H4 (cell line): ENCODE measurements at places on chromosomes 4 and X.

DNA sequence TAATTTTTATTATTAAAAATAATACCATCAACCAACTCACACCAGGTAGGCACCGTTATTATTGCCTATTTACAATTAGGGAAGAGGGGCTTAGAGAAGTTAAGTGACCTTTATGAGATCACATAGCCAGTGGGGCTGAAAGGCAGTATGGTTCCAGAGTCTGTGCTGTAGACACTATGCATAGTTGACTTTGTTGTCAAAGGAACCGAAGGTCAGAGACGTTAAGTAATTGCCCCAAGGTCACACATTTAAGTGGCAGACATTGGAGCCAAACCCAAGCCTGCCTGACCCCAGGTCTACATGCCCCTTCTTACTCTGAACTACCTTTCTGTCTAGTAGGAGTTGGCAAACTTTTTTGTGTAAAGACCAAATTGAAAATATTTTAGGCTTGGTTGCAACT, 36.4 kb downstream of the RHOH start:
- no peak for DNase-seq

DNA sequence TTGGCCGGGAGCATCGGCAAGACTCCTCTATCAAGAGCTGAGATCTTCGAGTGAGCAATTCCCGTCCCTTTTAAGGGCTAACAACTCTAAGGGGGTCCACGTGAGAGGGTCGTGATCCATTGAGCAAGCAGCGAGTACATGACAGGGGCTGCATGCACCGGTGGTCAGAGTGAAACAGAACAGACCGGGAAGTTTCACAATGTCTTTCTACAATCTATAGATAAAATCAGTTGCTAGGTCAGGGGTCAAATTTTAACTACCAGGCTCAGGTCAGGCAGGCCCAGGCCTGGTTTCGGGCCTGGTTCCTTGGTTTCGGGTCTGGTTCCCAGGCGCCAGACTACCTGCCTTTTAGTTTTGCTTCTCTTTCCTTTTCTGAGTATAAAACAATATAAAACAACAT, 160.1 kb downstream of the PTCHD1 start:
- no peak for DNase-seq

DNA sequence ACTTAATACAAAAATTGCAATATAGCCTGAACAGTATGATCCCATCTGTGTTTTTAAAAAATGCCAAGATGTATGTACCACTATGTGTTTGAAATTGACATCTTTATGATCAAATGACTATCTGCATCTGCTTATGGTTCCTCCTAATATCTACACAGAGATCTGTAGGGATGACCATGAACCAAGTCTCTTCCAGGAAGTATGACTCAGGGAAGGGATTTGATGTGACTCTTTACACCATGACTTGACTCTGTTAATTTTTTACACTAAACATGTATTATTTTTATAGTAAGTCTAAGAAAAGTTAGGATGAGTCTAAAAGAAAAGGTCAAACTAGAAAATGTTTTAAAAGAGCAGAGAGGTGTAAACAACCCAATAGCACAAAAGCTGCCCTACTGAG, 164.0 kb downstream of the SH3KBP1 start:
- no peak for DNase-seq

DNA sequence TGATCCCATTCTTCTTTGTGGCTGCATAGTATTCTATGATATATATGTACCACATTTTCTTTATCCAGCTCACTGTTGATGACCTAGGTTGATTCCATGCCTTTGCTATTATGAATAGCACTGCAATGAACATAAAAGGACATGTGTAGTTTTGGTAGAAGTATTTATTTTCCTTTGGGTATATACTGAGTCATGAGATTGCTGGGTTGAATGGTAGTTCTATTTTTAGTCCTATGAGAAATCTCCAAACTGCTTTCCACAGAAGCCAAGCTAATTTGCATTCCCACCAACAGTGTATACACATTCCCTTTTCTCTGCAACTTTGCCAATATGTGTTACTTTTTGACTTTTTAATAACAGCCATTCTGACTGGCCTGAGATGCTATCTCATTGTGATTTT, 278.3 kb downstream of the PCDH18 start:
- peak; percentile 3 for DNase-seq

DNA sequence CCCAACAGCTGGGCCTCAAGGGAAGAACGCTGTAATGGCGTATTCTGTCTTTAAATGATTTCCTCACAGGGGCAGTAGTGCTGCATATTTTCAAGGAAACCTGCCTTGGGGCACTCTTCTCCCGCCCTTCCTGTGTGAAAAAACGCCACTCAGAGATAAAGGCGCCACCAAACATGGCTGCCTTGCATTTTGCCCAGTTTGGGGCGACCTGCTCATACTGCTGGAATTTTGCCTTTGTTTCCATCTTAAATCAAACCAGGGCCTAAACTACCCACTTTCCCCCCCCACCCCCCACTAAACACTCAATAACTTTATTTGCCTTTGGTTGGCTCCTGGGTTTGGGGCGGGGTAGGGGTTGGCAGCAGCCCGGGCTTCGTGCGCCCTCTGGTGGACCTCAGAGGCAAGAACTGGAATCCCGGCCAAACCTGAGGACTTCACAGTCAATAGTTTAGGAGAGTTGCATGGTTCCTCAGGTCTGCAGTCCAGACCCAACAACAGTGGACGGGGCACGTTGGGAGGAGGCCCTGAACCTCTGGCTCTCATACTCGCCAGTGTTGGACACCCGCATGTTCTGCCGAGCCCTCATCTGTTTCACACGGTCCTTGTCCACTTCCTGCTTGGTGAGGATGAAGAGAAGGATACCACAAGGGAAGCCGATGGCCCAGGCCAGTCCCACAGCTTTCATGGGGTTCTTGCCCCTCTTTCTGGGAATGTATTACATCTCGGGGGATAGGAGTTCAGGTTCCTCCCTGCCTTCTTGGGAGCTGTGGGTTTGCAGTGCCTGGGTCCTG, 220.1 kb upstream of the STK26 start:
- peak; percentile 28 for DNase-seq

DNA sequence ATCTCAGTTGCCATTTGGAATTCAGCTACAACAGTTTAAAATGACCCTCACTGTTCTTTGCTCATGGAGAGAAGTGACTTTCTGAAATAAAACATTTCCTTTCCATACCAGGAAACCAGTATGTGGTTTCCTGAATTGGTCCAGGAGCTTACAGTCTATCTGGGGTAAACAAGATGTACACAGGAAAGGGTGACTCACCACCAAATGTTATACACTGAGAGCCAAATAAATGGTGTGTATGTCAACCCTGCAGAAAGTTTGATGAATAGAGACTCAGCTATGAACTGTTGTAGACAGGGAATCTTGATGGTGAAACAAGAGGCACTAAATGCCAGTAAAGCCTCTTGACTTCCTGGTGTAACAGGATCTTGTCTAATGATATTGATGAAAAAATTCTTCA, 100.4 kb downstream of the HS6ST2 start:
- DNase-seq = peak; percentile 54

DNA sequence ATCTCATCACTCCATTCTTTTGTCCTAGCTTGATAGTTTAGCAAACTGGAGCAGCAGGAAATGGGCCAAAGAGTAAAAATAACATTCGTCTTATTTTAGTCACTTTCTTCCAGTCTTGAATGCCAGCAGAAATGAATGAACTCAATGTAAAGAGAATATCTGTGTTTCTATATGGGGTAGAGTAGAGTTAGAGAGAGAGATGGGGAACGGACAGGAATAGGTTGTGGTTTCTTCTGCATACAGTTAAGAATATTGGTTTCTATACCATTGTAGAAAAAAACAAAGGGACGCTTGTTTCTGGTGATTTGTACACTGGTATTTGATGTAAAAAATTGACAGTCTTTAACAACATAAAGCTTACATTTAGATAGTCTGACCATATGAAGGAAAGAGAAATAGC, 8.9 kb downstream of the GPR174 start:
- DNase-seq = no peak

- peak; percentile 86 for DNase-seq
Observed at GRCh38 chr4:19850909-19851308, 400.8 kb upstream of the SLIT2 start.

- no peak for DNase-seq
Observed at GRCh38 chr4:1615786-1616556, 68.1 kb downstream of the FAM53A start.

GRCh38 chr4:176584031-176584606, 208.6 kb downstream of the VEGFC start:
- no peak for DNase-seq

GRCh38 chrX:150262456-150262855, 100.7 kb upstream of the MAMLD1 start:
- DNase-seq = no peak

GRCh38 chrX:117898226-117898625, 218.4 kb downstream of the KLHL13 start:
- DNase-seq = no peak

DNA sequence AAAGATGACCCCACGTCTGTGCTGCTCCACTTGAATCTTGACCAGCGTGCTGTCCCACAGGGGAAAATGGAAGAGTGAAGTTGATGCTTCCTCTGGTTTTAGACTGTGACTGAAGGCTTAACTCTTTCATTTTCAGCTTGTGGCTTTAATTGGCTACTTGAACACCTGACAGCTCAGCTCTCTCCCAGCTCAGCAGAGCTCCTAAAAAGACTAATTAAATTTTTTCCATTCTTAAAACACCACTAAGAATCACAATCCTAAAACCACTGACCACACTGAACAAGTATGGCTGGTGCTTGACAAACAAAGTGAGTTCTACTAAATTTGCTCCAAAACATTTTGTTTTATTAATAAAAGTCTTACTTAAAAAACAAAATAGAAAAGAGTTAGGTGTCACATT, 71.7 kb downstream of the SRPX start:
- no peak for DNase-seq

DNA sequence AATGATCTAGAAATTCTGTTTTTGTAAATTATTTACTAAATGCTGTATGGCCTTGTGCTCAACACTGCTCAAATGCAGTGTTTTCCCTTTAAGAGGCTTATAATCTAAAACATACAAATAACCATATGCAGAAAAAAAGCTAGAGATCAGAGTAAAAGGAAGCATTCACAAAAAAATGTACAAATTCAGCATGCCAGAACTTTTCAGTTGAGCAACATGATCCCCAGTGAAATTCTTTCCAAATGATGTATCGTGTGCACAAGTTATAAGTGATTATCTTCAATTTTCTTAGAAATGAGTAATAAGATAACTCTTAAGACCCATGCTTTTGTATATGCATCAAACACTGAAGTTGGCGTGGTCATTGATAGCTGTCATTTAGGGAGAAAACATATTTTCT, 5.0 kb downstream of the GPC3 start:
- DNase-seq = no peak

- no peak for DNase-seq
Observed at GRCh38 chr4:63620271-63620670, 789.0 kb downstream of the TECRL start.

DNA sequence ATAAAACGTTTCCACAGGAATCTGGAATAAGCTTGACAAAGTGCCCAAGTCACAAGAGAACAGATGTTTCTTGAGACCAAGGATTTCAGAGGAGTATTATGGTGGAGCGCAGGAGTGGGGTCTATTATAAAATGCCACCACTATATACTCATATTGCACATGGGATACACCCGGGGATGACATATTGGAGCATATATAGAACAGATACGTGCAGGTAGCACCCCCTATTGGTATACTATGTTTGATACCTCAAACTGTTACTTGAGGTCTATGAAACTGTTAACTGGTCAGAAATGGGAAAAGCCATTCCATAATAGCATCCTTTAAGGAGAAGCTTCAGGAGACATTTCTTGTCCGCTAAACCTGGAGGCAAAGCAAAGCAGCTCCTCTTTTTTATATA, 86.0 kb downstream of the PCYT1B start:
- DNase-seq = peak; percentile 12

DNA sequence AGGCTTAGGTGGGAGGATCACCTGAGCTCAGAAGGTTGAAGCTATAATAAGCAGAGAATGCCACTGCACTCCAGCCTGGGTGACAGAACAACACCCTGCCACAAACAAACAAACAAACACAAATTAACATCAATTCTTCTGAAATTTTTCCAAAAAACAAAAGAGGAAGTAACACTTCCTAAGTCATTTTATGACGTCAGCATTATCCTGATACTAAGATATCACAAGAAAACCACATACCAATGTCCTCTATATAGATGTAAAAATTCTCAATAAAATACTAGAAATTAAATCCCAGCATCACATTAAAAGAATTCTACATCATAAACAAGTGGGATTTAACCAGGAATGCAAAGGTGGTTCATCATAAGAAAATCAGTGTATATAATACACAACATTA, 64.4 kb upstream of the STK26 start:
- no peak for DNase-seq

- DNase-seq = no peak
Observed at GRCh38 chr4:74114234-74114633, 15.2 kb upstream of the CXCL2 start.

DNA sequence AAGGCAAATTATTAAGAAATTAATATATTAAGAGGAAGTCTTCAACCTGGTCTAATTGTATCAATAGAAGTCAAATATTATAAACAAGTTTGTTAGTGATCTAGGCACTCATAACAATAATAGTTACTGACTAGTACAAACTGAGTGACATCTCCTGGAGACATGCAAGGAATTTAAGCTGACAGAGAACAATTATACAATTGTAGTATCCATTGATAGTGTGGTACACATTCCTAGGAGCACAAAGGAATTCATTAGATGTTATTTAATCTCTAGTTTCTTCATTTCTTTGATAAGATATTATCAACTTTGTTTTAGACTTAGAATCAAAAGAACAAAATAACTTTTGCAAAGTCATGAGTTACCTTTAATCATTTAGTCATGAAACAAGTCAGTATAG, 1048.6 kb downstream of the PCDH7 start:
- DNase-seq = no peak

DNA sequence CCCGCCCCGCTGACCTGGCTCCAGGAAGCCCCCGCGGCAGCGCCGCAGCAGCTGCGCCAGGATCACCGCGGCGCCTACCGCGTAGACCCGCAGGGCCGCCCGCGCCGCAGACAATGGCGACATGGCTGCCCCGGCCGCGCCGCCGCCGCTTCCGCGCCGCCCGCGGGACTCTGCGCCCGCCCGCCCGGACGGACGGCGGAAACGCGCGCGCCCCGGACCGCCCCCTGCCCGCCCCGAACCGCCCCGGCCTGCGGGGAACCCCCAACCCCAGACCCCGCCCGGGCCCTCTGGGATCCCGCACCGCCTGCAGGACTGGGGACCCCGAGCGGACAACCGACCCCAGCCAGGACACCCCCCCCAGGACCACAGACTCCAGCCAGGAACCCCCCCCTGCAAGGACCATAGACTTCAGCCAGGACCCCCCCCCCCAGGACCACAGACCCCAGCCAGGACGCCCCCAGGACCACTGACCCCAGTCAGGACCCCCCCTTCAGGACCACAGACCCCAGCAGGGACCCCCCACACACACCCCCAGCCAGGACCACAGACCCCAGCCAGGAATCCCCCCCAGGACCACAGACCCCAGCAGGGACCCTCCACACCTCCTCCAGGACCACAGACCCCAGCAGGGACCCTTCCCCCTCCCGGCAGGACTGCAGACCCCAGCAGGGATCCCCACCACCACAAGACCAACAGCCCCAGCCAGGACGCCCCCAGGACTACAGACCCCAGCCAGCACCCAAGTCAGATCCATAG, at the start of the genes DHRSX and ZBED1:
TSS of gene DHRSX (minus strand) at position 174 of the 756 bp plus-strand sequence. CDS start at position 123, 51 bp downstream.
TSS of gene ZBED1 (minus strand) at position 174 of the 756 bp plus-strand sequence. CDS start 10,257 bp downstream, outside the sequence.
- no peak for DNase-seq
